Right cardiac atrium (tissue), 5 donors: ENCODE measurements at places on chromosomes 16 and 17. TPM values are rescaled to one million over a fixed set of nuclear protein-coding genes. Genes with fewer than 3 reads are reported as not detected.

ASPHD1 gene
- 0.28 TPM for total RNA-seq

CDH8 gene
- total RNA-seq, result not detected

IL17C gene
- not detected for total RNA-seq

CRLF3 gene
- 5.9 TPM for total RNA-seq

KCNAB3 gene
- 0.60 TPM for total RNA-seq

RNF157 gene
- 10.2 TPM for total RNA-seq

NT5M gene
- total RNA-seq, result 3.4 TPM

TPSD1 gene
- total RNA-seq, result not detected

DNA sequence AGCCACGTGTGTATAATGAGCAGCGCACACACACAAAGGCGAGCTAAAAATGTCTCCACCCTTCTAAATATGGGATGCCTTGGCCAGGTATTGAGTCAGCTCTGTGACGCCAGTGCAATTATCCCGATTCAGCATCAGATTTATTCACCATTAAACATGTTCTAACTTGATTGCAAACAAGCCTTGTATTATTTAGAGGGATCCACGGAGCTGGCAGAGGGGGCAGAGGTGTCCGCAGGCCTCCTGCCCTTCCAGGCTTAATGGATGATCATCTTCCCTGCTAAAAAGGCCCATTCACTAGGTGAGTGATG lies 591.7 kb downstream of the MAF start:
- no peak for DNase-seq

GRCh38 chr17:62935523-62935922 lies 30.5 kb upstream of the TANC2 start:
- no peak for DNase-seq

- DNase-seq, result no peak
Measured at GRCh38 chr16:69266334-69267063, 44.7 kb upstream of the VPS4A start.

DNA sequence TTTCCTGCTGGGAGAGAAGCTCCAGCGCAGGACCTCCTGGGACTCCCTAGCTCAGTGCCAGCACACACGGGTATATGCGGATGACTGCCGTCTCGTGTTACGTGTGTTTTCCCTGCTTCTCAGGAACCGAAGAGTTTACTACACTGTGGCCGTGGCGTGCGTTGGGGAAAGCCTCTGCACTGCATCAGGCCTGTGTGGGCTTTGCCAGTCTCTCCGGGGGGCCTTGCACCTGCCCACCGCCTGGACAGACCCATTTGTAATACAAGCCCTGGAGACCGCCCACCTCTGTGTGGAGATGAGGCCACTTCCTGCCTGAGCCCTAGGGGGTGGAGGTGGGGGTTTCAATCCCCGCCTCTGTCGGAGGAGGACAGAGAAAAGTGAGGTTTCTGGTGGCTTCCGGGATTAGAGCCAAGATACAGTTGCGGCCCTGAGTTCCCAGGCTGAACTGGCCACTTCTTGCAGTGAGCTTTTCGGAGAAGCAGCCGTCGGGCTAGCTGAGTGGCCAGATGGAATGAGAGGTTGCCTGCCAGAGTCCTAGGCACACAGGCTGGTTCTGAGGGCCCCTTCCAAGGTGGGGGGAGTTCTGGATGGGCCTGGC lies 43.4 kb upstream of the GSE1 start:
- DNase-seq, result no peak

- DNase-seq, result no peak
Measured at GRCh38 chr17:64055183-64056142, 35.0 kb upstream of the ICAM2 start.

DNA sequence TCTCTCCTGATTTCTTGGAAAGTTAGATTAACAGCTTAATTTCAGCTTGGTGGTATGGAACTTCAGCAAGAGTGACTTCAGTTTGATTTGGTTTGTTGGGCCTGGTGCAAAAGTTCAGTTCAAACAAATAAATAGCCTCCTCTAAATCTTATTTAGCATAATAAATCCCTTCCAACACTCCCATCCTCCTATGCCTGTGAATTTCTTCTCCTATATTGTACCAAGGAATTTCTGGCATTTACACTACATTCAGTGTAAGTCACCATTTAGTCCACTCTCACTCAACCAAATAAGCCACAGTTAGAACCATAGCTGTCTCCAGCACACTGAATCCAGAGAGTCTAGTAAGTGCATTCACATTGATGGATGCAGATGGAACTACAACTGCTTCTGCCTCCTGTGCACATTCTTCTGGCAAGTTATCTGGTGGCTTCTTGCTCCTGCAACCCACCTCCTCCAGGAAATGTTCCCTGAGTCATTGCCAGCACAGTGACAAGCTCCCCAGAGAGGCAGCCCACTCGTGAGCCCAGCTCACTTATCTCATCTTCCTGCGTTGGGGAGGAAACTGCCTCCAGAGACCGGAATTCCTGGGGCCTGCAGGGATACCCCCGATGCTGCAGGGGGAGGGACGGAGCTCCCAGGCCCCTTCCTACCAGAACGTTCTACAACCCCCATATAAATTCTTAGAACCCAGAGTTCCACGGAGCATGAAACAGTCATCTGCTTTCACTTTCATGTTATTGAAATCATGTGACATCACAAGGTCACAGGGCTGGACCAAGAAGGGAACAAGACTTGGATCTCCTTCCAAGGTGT lies 318.3 kb downstream of the PHKB start:
- peak; percentile 40 for DNase-seq

DNA sequence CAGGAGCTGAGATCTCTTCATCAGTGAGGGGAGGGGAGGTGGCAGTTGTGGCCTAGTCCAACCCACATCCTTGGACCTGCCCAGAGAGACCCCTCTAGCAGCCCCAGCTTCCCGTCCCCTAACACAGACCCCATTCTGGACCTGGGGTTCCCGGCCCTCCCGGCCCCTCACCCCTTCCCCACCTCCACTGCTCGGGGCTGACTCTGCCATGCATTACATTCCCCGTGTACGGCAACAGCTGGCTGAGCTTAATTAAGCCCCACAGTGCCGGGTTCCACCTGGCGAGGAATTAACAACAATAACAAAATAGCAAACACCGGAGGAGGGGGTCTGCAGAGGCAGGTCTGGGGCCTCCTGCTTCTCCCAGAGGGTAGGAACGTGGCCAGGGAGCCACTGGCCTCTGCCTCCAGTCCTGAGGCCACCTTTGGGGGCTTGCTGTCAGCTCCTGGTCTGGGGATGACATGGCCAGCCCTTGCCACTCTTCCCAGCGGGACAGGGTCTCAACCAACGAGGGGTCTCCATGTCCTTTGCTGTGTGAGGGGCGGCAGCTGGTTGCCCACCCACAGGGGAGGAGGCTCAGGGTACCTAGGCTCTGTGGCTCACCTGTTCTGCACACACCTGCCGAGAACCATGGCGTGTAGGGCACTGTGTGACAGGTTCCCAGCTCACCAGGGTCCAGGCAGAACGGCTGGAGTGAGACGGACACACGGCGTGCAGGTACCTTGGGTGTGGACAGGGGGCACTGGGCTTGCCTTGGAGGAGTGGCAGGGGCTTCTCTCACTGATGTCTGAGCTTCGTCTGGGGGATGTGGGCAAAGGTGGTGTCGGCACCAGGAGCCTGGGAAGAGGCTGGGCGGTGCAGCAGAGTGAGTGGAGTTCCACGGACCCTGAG lies 46.9 kb upstream of the CBFA2T3 start:
- DNase-seq, result peak; percentile 33

DNA sequence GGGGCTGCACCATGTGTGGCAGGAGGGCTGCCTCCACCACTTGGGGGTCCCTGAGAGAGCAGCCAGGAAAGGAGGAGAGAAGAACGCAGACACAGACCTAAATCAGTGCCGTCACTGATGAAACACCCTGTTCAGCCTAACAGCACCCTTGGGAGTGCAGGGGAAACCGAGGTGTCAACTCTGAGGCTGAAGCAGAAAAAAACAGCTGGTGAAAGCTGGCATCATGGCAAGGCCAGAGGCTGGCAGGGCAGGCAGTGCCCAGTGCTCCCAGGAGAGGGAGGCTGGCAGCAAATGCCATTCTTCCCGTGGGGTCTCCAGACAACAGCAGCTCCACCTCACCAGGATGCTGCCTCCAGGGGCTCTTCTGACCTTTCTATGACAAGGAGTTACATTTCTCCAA lies 23.1 kb downstream of the SPHK1 start:
- no peak for DNase-seq

- DNase-seq, result no peak
Measured at GRCh38 chr16:78681743-78682142, 582.3 kb downstream of the WWOX start.

- DNase-seq, result no peak
Measured at GRCh38 chr16:57167953-57168352, 17.9 kb downstream of the PSME3IP1 start.

GRCh38 chr16:15482068-15482747 lies 47.8 kb downstream of the BMERB1 start:
- peak; percentile 24 for DNase-seq

GRCh38 chr17:41284546-41284945 lies 9.0 kb downstream of the KRTAP9-7 start:
- DNase-seq, result no peak

DNA sequence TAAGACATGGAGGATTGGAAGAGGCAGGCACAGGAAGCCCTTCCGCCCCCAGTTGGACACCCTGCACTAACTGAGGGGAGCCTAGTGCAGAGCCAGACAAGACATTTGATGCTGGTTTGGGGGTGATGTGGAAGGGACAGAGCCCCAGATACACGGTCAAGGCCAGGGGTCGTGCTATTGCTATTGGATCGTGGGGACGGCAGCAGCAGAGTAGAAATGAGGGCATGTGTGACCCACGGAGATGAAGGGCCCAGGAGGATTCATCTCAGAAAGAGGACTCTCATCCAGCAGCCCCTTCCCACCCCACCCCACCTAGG lies 2.0 kb upstream of the VAMP2 start:
- no peak for DNase-seq

DNA sequence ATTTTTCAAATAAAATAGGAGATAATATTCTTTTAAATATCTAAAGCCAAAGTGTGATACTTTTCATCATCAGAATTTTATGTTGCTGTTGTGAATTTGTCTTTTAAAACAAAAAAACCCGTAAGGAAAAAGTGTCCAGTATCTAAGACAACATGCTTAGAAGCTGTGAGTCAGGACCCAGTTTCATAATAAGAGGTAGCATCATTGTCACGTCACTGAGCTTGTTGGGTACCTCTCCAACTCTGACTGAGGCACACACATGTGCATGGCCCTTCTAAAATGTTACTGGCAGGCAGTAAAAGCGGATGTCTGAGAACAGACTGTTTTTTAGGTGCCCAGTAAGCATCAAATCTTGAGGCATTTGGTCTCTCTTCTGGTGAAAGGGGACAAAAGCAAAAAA lies 2.5 kb downstream of the CIAPIN1 start:
- no peak for DNase-seq

GRCh38 chr17:14152721-14153120 lies 83.4 kb downstream of the COX10 start:
- DNase-seq, result peak; percentile 64

- DNase-seq, result no peak
Measured at GRCh38 chr17:8835631-8836364, 31.7 kb downstream of the PIK3R6 start.

GRCh38 chr17:65047941-65048340 lies 8.6 kb downstream of the GNA13 start:
- no peak for DNase-seq
